GOT3 (cell line): ENCODE measurements at places on chromosomes 12 and 14.

DNA sequence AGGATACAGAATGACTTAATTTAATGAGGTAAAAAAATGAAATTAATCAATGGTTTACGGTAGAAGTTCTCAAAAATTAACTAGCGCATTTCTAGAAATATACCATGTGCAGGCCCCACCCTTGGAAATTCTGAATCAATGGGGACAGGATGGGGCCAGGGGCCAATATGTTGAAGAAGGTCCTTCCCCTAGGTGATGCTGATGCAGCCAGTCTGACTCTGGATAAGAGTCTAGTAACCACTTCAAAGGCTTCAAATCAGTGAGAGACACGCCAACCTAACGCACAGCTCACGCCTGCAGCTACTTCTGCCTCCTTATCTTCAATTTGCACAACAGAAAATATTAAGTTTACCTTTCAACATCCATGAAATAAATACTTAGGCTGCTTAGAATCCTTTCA is 14.9 kb downstream of the GIT2 start:
- DNase-seq, result no peak

DNA sequence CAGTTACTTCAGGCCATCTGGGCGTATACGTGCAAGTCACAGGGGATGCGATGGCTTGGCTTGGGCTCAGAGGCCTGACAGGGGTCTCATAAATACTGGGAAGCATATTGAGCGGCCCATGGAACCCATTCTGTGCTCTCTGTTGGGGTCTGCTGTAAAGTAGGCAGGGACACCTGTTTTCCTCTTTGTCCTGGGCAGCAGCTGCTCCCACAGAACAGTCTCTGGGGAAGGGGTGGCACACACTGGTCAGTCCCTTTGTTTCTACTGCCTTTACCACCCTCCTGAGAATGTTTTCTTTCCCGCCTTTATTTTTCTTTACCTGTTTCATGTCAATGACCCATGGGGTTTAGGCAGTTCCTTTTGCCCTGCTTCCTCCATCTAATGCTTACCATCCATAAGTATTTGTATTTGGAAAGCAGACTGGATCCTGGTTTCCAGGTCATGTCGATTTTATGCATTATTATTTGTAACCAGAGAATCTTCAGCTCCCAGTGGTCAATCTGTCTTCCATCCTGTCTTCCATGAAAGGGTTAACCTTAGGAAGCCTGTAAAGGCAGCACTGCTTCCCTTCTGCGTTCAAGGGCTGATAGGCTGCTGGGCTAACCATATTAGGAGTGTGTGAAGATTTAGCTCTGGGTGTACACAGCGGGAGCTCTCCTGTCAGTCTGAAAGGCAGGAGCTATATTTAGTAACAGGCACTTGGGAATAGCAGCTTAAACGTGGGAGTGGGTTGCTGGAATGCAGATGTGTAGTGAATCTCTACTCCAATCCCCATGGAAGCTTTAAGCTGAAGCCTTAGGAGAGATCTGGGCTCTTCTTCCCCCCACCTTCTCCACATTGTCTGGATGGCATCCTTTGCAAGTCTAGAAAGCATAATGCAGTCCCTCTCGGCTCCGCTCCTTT is 124.0 kb downstream of the DYRK2 start:
- no peak for DNase-seq

- DNase-seq, result no peak
Measured at GRCh38 chr14:73173092-73173735, 36.9 kb downstream of the PSEN1 start.

- DNase-seq, result no peak
Measured at GRCh38 chr14:72104011-72104613, 171.9 kb downstream of the RGS6 start.

- no peak for DNase-seq
Measured at GRCh38 chr12:96487634-96488033, 1.7 kb upstream of the CFAP54 start.

- no peak for DNase-seq
Measured at GRCh38 chr14:101027966-101028365, 124.4 kb upstream of the RTL1 start.

GRCh38 chr12:117714203-117714602 is 254.6 kb downstream of the KSR2 start:
- DNase-seq, result no peak

GRCh38 chr12:127178463-127178862 is 1088.5 kb upstream of the TMEM132C start:
- no peak for DNase-seq

DNA sequence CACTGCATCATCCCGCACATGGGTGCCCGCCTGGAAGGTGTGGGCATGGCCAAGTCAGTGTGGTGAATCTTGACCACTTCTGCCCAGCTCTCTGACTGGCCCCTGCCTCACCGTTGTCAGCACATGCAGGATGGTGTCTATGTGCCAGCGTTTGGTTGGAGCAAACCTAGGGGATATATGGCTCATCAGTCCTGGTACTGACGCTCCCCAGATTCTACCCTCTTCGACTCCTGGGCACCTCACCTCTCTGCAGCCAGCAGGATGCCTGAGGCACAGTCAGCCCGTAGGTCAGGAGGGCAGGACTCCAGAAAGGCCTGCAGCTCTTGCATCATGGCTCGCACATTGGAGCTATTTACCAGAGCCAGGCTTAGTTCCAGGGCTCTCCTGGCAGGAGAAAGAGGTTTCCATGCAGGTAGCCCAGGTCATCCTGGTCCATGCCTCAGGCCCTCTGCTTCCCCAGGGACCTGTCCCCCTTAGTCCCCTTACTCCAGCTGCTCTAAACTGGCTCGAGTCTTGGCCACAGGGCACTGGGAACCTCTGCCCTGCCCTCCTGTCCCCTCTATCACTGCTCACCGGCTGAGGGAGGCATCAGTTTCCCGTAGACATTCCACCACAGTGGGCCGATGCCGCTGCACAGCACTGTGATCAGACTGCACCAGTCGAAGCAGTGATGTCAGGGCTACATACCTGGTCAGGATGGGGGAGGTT is 4.0 kb downstream of the AP1G2 start:
- no peak for DNase-seq

GRCh38 chr12:45671254-45671653 is 58.3 kb upstream of the ARID2 start:
- DNase-seq, result no peak

- DNase-seq, result no peak
Measured at GRCh38 chr14:66315548-66315947, 170.6 kb upstream of the CCDC196 start.

- no peak for DNase-seq
Measured at GRCh38 chr14:69620211-69620611, 8.8 kb downstream of the SUSD6 start.

DNA sequence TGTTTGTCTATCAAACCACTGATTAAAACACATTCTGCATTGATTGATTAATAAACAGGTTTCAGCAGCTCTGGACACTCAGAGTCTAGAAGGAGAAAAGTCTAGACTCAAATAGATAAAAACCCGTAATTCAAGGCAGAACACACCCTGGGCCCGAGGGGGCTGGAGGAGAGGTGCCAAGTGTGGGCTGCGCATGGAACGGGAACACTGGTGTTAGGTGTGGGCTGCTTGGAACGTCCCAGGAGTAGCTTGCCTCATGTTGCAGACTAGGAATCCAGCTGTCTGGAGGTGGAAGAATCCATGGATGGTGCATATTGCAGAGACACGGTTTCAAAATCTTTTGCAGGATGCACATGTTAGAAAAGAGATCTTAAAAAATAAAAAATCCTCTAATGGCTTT is 223.0 kb downstream of the APAF1 start:
- DNase-seq, result no peak

DNA sequence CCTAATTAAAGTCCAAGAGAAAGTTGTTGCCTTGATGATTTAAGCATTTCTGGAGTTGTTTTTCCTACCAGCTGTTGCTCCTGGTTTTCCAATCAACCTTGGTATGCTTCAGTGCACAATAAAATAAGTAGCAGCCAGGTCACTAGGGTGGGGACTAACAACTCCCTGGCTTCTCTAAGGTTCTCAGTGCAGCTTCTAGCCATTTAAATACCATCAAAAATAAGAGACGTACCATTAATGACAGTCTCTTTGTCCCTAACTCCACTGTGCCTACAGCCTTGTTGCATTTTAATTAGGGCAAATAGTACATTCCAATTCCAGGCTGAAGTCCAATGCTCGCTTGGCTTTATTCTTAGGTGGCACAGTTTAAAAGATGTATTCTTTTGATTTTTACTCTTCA is 11.8 kb downstream of the STON2 start:
- no peak for DNase-seq

DNA sequence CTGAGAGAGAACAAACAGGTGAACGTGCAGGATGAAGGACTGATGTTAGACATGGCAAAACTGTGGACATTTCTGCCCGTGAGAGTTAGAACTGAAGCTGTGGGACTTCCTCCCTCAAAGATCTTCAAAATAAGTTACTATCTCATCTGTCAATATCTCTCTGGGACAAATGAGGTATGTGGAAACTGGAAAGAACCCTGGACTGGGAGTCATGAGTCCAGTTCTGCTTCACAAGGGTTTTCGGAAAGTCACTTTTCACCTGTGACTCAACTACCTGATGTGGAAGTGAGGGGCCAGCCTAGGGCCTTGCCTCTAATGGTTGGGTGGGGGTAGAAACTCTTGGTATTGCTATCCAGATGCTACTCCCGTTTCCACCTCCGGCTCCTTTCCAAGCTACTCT is 47.3 kb downstream of the RAB35 start:
- no peak for DNase-seq

DNA sequence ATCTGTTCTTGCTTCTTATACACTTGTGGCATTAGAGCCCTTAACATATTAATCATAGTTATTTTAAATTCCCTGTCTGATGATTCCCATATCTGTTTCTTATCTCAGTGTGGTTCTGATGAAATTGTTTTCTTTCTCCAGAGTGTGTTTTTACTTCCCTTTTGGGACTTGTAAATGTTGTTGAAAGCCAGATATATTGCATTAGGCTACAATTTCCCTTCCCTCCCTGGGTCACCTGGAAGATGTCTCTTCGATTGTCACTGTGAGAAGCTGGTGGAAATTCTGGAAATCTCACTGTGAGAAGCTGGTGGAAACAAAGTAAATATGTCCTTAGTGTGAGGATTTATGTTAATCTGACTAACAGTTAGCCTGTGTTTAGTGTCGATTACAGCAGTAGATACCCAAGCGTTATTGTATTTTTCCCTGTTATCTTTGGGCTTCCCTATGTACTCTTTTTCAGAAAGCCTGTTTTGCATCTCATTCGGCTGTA is 717.3 kb downstream of the TRHDE start:
- DNase-seq, result no peak

- no peak for DNase-seq
Measured at GRCh38 chr12:31317471-31318395, 8.2 kb downstream of the SINHCAF start.

DNA sequence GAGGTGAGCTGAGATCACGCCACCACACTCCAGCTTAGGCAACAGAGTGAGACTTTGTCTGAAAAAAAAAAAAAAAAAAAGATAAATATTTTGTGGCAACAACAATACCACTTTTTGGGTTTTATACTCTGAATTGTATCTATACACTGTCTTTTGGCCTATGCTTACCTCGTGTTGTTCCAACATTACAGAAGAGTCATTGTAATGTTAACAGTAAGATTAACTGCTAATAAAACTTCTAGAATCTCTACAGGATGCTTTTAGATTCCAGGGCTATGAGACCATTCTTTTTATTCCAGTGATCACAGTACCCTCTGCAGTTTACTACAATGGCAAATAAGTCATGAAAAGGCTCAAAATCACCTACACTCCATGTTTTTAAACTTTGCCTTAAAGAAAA is 11.6 kb downstream of the IFT81 start:
- DNase-seq, result no peak

DNA sequence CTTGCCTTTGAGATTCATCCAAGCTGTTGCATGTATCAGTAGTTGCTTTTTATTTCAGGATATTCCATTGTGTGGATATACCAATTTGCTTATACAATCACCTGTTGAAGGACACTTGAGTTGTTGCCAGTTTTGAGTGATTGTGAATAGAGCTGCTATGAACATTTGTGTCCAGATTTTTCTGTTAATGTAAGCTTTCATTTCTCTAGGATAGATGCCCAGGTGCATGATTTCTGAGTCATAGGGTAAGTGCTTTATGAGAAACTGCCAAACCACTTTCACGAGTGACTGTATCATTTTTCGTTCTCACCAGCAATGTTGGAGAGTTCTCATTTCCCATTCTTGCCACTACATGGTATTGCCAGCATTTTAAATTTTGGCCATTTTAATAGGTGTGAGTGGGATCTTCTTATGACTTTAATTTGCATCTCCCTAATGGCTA is 434.6 kb upstream of the RGS6 start:
- DNase-seq, result no peak

GRCh38 chr14:92459030-92459949 is 54.3 kb upstream of the RIN3 start:
- no peak for DNase-seq

DNA sequence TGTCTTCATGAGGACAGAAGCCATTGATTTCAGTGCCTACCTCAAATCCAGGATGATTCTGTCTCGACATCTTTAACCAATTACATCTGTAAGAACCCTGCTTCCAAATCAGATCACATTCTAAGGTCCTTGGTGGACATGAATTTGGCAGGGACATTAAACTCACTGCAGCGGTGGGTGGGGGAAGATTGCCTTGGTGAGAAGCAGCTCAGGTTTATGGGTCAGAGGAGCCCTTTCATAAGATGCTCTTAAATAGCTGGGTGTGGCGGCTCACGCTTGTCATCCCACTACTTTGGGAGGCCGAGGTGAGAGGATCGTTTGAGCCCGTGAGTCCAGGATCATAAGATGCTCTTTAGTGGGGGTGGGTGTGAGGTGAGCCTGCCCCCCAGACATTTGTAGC is 42.9 kb downstream of the ELK3 start:
- no peak for DNase-seq

GRCh38 chr12:77079631-77080030 is 14.3 kb upstream of the E2F7 start:
- no peak for DNase-seq

DNA sequence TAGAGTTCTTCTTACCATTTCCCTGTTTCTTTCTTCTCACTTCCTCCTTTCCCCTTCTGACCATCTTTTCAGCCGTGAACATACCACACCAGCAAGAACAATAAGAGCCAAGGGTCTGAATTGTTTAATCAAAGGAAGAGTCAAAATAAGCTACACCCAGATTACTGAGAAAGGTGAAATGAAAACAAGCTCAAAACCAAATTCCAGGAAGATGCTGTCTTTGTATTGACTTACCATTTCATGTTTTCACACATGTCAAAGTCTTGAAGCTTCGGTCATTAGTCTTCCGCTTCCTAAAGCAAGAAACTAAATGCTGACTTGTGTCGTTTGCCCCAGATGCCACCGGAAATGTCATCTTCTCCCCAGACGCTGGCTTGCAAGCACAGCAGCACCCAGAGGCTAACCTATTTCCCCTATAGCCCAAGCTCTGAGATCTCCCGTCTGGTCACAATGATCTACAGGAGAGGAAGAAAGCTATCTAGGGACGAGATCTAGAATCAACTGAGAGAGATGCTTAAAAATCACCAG is 136.5 kb upstream of the AMIGO2 start:
- DNase-seq, result no peak

- no peak for DNase-seq
Measured at GRCh38 chr14:100955201-100955600, 51.7 kb upstream of the RTL1 start.

GRCh38 chr14:85444635-85445034 is 85.3 kb upstream of the FLRT2 start:
- no peak for DNase-seq

GRCh38 chr12:76945867-76946266 is 67.0 kb upstream of the CSRP2 start:
- DNase-seq, result no peak

GRCh38 chr14:64279704-64280668 is 14.2 kb downstream of the ESR2 start:
- DNase-seq, result no peak

- no peak for DNase-seq
Measured at GRCh38 chr12:112112409-112113133, 4.0 kb upstream of the NAA25 start.

GRCh38 chr14:89205137-89205740 is 211.8 kb downstream of the FOXN3 start:
- DNase-seq, result no peak
